ENCODE measurements at places on chromosomes 12 and 14. TPM values are rescaled to one million over a fixed set of nuclear protein-coding genes. Genes with fewer than 3 reads are reported as not detected.

Gene TAS2R20
- not detected for total RNA-seq

GRCh38 chr12:110733089-110733715 is 9.5 kb downstream of the PPP1CC start:
- DNase-seq: no peak

- no peak for DNase-seq
Observed at GRCh38 chr12:53766881-53767280, 15.1 kb upstream of the CISTR start.

DNA sequence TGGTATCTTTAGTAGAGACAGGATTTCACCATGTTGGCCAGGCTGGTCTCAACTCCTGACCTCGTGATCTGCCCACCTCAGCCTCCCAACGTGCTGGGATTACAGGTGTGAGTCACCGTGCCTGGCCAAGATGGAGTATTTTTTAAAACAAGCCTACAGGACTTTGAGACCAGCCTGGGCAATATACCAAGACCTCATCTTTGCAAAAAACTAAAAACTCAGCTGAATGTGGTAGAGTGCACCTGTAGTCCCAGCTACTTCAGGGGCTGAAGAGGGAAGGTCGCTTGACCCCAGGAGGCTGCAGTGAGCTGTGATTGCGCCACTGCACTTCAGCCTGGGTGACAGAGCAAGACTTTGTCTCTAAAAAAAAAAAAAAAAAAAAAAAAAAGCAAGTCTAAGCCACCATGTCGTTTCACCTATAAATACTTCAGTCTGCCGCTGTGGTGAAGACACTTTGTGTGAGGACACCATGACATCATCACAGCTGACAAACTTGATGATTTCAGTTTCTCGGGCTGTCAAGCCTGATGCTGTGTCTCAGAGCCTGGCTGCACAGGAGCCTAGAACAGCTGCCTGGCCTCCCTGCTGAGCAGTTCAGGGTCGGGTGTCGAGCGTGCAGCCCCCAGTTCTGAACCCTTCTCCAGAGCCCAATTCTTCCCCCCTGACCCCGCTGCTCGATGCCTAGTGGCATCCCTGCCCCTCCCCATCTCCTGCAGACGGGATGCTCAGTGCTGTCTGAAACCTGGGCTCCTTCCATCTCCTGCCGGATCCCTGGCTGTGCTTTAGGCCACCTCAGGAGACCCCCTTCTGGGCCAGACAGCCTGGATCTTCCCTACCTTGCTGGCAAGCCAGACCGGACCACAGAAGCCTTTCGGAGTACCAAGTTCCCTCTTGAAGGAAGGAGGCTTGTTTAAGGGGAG is 119.2 kb upstream of the EVL start:
- DNase-seq: no peak

- no peak for DNase-seq
Observed at GRCh38 chr12:47734725-47735480, 9.6 kb upstream of the ENDOU start.

Gene SLC4A8
- 0.05 TPM for total RNA-seq

DNA sequence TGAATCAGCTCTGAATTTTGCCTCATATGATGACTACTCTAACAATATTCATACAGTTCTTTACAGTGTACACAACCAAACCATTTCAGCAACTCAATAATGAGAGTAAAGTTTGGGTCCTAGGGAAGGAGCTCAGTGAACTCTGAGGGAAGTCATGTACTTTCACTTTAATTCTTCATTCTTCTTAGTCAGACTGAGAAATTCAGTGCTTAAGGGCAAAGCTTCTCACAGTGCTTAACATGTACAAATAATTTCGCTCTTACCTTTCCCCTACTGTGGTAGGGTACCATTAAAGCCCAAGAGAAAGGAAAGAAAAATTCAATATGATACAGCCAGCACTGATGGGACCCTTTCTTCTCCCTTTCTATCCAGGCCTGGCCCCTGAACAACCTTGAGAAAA is 435.0 kb downstream of the NELL2 start:
- DNase-seq: no peak

DNA sequence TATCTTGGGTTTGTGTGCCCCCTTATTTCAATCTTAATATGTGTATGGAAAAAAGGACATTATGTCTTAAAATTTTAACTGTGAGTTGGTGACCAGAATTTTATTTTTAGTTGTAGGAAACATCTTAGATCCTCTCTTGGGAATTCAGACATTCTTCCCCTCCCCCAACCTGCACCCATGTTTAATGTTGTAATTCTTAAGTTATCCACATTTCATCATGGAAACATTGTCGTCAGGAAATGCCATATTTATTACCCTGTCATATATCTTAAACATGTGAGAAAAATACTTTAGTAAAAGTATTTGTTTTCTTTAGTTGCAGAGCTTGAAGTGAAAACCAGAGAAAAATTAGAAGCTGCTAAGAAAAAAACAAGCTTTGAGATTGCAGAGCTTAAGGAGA is 30.3 kb downstream of the YEATS4 start:
- no peak for DNase-seq

DNA sequence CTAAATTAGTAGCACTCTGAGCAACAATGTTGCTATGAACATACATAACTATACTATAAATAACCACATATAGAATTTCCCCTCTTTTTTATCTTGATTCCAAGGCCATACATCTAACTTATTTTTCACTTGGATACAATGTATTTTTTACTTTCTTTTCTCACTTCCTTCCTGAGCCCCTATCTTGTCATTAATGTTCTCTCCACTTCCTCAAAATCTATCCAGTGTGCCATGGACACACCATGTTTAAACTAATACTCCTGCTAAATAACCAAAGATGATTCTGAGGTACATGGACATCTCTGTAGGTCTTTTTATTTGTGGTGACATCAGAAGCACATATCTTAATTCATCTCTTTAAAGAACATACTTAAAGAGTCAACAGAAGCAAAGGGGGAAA is 251.2 kb downstream of the C12orf42 start:
- DNase-seq: no peak

DNA sequence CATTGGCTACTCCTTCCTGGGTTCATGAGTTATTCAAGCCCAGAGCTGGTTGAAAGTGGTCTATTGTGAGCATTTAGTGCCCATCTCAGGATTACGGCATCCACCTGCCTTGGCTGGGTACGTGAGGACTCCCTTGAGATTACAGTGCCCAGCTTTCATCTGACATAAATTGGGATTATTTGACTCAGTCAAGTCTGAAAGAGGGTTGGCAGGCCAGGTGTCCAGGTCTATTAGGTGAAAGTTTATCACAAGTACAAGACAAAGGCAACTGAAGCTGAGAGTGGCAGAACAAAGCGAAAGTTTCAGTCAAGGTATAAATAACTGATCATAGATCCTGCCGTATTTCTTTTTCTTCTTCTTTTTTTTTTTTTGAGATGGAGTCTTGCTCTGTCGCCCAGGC is 84.6 kb upstream of the ATF7IP start:
- no peak for DNase-seq

GRCh38 chr12:71008616-71009015 is 88.1 kb upstream of the PTPRR start:
- DNase-seq: no peak

GRCh38 chr12:114847441-114848035 is 163.6 kb upstream of the TBX3 start:
- DNase-seq: no peak

DNA sequence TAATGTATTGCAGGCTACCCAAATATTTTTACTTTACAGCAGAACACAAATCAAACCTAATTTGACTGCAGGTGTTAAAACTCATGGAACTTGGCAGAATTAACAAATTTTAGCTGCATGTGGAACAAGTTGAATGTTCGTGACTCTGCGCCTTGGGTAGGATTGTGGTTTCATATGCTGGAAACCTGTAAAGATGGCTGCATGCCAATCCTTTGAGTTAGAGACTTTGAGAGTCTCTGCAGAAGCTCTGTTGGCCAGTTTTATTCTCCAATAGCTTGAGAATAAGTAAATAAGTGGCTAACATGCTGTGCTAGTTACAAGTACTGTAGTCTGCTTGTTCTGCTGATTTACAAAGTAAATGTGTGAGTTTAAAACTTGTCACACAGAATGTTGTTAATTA is 77.8 kb downstream of the PDE6H start:
- DNase-seq: no peak

Gene TTC6
- not detected for total RNA-seq

- no peak for DNase-seq
Observed at GRCh38 chr12:3571323-3571722, 80.3 kb downstream of the PRMT8 start.

DNA sequence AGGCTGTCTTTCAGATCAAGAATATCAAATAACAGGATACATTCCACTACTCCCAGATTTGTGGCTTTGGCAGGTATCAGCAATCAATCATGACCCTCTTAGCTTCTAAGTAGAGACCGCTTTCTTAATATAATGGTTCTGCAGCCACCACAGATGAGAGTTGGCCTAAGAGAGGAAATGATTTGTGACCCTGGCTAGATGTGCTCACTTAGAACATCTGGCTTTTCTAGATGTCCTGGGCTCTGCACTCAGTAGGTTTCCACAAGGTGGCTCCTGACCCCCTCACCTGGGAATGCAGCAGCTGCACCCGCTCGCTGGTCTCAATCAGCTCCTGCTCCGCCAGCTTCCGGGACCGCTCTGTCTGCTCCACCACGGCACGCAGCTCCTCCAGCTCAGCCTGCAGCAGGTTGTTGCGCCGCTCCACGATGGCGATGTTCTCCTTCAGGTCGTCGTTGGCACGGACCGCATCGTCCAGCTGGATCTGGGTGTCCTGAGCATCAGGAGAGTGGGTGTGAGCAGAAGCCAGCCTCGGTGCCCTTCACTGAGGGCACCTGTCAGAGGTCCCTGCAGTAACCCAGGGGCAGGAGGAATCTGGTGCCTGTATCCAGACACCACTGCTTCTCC is 8.9 kb downstream of the CMTM5 start:
- no peak for DNase-seq

DNA sequence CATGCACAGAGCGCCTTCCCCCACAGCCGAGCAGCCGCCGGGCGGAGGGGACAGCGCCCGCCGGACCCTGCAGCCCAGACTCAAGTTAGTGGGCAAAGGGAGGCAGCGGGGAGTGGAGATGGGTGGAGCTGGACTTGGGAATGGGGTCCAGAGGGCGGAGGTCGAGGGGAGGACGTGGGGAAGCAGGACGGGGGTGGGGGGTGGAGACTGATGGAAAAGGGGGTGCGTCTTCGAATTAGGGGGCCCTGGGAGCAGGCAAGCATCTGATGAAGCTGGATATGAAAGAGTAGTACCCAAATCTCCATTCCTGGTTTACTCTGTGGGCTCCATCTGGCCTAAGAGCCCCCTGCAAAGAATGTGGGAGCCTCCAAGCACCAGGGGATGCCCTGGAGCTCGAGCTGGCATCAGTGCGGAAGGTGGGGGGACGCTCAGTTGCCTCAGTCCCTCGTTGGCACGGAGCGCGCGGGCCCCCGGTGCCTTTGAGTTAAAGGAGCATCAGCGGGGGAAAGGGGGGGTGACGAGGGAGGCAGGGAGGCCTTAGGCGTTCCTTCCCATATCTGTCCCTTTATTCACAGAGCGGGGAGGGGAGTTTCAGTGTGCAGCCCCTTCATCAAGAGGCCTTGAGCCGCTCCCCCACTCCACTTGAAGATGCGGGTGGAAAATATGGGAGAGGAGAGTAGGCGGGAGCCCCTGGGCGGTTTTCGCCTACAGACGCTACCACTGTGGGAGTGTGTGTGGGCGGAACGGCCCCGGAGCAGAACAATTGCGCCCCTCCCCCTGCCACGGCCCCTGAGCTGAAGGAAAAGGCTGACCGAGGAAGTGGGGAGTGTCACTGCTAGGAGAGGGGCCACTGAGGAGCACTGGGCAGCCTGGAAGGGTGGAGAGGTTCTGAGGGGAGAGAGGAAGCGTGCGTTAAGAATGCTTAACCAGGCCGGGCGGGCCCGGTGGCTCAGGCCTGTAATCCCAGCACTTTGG is 644 bp downstream of the NAB2 start:
- peak; percentile 55 for DNase-seq

- DNase-seq: no peak
Observed at GRCh38 chr14:96484399-96484798, 17.8 kb upstream of the PAPOLA start.

GRCh38 chr12:14216405-14217294 is 148.8 kb upstream of the ATF7IP start:
- no peak for DNase-seq

DNA sequence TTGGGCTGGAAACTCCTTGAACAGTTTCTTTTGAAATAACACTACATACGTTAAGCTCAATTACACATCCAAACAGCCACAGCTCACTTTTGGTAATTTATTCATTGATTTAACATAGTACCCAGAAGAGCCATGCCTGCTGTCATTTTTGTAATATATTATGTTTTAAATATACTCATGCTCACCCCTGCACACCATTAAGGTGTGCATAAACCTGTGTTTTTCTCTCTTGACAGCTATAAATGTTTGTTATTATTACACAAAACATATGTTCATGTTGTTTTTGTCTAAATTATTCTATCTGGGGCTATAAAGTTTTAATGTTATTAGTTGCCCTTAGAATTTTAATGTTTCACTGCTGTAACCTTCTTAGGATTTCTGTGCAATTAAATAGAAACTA is 296.1 kb downstream of the AKAP6 start:
- no peak for DNase-seq

- no peak for DNase-seq
Observed at GRCh38 chr12:51118706-51119105, 35.3 kb upstream of the CSRNP2 start.

All from gastrocnemius medialis (tissue), 4 donors.